ENCODE measurements at places on chromosomes 1 and 21.
A peak's percentile ranks its signal among the peaks of the same experiment; 100 is the strongest.

- DNase-seq: peak; percentile 37
Observed at GRCh38 chr1:169105434-169106094, 926 bp upstream of the ATP1B1 start.

GRCh38 chr1:203278885-203279406 is 26.4 kb upstream of the BTG2 start:
- DNase-seq: peak; percentile 43

DNA sequence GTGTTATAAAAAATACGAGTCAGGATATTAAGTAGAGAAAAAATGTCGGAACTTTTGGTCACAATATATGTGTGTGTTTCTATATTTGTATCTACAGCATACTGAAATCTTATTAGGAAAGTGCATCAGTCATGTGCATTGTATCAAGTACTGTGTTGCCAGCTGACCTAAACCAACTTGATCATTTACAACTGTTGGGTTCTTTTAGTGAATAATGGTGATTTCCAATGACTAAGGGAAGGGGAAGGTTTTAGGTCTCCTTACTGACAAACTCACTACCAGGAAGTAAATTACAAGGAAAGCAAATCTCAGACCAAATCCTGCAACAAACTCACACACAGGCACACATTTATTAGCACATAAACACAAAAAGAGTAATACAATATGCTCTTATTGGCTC is 142.7 kb downstream of the TSEN15 start:
- DNase-seq: no peak

DNA sequence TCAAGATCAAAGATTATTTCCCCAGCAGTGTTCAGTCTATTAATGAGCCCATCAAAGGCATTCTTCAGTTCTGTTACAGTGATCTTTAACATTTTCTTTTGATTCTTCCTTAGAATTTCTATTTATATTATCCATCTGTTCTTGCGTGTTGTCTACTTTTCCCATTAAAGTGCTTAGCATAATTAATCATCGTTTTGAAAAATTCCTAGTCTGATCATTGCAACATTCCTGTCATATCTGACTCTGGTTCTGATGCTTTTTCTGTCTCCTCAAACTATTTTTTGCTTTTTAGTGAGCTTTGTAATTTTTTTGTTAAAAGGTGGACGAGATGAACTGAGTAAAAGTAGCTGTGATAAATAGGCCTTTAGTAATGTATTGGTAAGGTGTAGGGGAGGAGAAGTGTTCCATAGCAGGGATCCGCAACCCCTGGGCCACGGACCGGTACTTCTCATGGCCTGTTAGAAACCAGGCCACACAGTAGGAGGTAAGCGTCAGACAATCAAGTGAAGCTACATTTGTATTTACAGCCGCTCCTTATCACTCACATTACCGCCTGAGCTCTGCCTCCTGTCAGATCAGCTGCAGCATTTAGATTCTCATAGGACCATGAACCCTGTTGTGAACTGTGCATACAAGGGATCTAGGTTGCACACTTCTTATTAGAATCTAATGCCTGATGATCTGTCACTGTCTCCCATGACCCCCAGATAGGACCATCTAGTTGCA is 163.3 kb downstream of the PIK3R3 start:
- no peak for DNase-seq

- peak; percentile 10 for DNase-seq
Observed at GRCh38 chr21:45618846-45619485, 24.6 kb upstream of the PCBP3 start.

DNA sequence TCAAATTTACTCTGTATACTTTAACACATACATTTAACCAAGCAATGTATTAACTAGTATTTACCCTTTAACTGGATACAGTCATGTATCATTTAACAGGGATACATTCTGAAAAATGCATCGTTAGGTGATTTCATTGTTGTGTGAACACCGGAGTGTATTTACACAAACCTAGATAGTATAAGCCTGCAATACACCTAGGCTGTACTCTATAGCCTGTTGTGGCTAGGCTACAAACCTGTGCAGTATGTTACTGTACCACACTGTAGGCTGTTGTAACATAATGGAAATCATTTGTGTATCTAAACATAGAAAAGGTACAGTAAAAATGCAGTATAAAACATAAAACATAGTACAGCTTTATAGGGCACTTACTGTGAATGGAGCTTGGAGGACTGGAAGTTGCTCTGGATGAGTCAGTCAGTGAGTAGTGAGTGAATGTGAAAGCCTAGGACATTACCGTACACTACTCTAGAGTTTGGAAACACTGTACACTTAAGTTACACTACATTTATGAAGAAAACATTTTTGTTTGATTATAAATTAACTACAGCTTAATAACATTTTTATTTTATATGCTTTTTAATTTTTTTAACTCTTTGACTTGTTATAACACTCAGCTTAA is 21.3 kb downstream of the RGS4 start:
- peak; percentile 44 for DNase-seq

DNA sequence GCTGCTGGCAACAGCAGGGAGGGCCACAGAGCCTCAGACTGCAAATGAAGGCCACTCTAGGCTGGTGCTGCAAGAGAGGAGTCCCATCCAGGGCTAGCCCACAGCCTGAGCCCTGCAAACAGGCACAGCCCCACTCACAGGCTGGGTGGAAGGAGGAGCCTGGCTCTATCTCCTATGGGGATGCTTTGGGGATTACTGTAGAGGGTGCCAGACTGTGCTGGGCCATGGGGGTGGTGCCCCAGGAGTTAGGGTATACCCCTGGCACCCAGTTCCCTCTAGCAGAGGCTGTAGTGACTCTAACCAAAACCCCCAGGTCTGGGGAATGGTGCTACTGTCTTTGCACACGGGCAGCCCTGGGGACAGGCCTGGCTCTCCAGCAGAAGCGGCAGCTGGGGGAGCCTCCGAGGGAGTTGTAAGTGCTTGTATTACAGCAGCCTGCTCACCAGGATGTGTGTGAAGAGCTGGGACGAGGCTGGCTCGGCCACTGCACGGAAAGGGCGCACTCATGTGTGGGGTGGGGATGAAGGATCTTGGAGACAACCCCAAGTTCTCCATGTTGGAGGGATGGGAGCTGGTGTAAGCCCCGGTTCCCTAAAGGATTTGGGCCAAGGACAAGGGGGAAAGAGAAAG is 23.4 kb upstream of the EVA1B start:
- no peak for DNase-seq

GRCh38 chr1:225987491-225988316 is 11.4 kb downstream of the SDE2 start:
- peak; percentile 81 for DNase-seq

GRCh38 chr1:31837451-31838158 is 21.8 kb upstream of the SPOCD1 start:
- no peak for DNase-seq

DNA sequence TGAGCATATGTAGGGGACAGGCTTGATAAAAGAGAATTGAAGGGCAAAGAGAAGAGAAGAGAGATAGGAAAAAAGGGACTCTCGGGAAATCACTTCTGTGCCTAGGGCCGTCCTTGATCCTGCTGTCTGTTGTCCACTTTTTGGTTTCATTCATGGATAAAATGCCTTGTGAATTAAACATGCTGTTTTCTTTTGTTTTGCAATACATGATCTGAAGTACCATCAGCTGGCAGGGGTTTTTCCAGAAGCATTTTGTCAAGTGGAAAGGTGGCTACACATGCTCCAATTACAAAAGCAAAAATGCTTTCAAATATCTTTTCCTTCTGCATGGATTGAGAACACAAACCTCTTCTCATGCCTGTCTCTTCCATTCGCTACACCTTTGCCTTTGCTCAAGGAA is 361.7 kb downstream of the PDE4B start:
- peak; percentile 4 for DNase-seq

DNA sequence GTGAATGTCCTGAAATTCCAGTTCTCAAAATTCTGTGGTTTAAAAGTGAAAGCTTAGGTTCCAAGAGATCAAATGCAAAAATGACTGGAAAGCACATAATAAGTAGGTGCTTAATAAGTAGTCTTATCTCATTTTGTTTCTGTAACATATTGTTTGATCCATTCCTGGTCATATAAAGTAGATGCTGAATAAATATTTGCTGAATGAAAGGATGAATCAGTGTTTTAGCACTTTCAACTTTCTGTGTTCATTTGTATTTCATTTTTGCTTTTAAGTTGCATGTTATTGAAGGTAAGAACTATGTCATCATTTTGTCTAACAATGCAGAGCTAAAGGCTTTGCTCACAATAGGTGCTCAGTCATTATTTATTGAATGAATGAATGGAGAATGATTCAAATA is 6.3 kb downstream of the MAST2 start:
- no peak for DNase-seq

- DNase-seq: peak; percentile 94
Observed at GRCh38 chr1:116570358-116571214, at the start of gene CD58. TSS of gene CD58 (minus strand) at chr1:116571026. CDS start at chr1:116570972, 54 bp downstream.

- peak; percentile 66 for DNase-seq
Observed at GRCh38 chr1:39105841-39106765, 80.0 kb downstream of the NDUFS5 start.

GRCh38 chr1:173663159-173663558 is 6.5 kb downstream of the ANKRD45 start:
- no peak for DNase-seq

GRCh38 chr1:178283409-178283808 is 189.5 kb downstream of the RASAL2 start:
- DNase-seq: peak; percentile 39

GRCh38 chr1:48841966-48842365 is 65.3 kb upstream of the BEND5 start:
- no peak for DNase-seq

DNA sequence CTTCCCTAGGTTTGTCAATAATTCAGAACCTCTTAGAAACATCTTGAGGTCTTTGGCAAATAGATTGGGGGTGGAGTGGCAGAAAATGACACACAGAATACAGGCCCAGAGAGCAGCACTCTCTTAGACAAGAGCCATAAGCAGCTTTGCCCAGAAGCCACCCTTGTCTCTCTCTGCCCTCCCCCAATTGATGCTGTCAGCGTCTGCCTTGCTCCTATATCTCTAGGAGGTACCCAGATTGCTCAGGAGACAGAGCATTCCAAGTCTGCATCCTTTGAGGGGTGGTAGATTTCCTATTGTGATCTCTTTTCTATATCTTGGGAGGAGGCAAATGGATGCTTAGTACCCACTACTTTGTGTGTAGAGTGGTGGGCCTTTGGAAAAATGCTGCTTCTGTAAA is 1.8 kb downstream of the RGL1 start:
- DNase-seq: peak; percentile 28

DNA sequence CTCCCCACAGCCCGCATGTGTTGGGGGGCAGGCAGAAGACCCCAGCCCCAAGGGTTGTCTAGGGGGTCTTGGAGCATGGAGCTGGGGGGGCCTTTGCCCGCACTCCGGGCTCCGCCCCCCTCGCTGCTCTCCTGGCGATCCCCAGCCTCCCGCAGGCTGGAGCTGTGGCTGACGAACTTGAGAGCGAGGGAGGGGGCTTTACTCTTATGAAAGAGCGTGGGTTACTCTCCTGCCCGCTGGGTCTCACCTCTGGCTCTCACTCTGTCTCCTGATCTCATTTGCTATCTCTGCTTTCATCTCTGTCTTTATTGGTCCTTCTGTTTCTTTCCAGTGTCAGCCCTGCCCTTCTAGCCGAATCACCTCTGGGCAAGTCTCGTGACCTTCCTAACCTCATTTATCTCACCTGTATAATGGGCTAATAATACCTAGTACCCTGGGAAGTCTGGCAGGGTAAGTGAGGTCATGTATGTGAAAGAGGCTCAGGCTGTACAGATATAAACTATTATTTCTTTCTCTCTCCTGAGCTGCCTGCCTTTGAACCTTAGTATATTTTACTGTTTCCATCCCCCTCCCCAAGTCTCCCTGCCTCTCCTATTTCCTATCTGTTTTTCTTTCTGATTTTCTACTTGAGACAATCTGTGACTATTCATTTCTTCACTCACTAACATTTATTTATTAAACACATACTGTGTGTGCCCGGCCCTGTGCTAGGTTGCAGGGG is 731 bp downstream of the EFNA4 start:
- peak; percentile 72 for DNase-seq

- no peak for DNase-seq
Observed at GRCh38 chr1:53639251-53639763, 99.7 kb downstream of the GLIS1 start.

DNA sequence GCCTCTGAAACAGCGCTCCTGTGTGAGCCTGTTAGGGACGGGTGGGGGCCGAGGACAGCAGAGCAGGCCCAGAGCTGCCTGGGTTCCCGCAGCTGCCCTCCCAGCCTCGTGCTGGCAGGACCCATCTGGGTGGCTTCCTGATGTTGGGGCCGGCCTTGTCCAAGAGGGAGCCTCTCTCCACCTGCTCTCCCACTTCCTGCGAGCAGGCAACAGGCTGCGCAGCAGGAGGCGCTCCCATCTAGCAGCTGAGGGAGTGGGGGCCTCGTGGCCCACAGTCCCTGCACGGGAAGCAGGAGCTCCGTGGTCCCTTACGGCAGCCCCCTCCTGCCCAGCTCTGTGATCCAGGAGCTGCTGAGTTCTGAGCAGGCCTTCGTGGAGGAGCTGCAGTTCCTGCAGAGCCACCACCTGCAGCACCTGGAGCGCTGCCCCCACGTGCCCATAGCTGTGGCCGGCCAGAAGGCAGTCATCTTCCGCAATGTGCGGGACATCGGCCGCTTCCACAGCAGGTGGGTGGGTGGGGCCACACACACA is 68.0 kb downstream of the TRIM11 start:
- no peak for DNase-seq

DNA sequence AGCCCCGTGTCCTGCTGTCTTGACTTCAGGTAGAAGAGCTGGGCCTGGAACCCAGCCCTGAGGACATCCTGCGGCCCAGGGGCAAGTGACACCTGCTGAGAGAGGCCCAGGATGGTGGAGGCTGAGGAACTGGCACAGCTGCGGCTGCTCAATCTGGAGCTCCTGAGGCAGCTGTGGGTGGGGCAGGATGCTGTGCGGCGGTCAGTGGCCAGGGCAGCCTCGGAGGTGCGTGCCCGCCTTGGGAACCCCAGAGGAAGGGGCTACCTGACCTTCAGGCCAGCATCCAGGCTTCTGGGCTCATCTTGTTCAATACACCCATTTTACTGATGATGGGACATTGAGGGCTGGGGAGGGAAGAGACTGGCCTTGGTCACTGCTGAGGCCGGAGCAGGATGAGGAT is 2.3 kb downstream of the MIIP start:
- DNase-seq: no peak

All from adipocyte (in vitro differentiated cells).